Fibroblast of skin of left biceps (primary cell): ENCODE measurements at places on chromosomes 1 and 21.

GRCh38 chr1:19477284-19478249, 7.8 kb downstream of the CAPZB start:
- no peak for DNase-seq

GRCh38 chr21:41630917-41631316, 123.0 kb upstream of the TMPRSS2 start:
- no peak for DNase-seq

GRCh38 chr1:26132128-26132833, 20.7 kb downstream of the PDIK1L start:
- no peak for DNase-seq

GRCh38 chr21:41207401-41208375, 39.7 kb downstream of the BACE2 start:
- DNase-seq = peak; percentile 27

- no peak for DNase-seq
Measured at GRCh38 chr1:62391369-62391971, 45.4 kb upstream of the USP1 start.

DNA sequence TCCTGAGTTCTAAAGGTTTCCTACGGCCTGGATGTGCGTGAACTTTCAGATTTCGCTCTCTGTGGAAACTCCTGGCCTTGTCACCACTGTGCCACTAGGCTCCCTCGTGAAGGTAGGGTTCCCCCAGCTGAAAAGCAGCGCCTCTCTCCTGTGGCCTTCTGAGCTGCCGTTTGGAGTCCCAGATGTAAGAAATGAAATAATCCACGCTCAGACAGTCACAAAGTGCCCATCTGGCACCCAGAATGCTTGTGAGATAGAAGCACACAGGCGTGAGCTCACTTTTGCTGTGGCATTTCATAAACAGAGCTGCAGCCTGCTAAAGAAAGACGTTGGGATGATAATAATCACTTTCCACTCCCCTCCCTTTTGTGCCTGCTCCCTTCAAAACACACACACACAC, 65.8 kb downstream of the LMO4 start:
- DNase-seq = no peak

- DNase-seq = no peak
Measured at GRCh38 chr1:230754796-230755195, 7.6 kb downstream of the CAPN9 start.

- no peak for DNase-seq
Measured at GRCh38 chr1:203228670-203229069, 803 bp downstream of the CHIT1 start.

GRCh38 chr1:34975771-34976170, 9.4 kb downstream of the TMEM35B start:
- DNase-seq = no peak

DNA sequence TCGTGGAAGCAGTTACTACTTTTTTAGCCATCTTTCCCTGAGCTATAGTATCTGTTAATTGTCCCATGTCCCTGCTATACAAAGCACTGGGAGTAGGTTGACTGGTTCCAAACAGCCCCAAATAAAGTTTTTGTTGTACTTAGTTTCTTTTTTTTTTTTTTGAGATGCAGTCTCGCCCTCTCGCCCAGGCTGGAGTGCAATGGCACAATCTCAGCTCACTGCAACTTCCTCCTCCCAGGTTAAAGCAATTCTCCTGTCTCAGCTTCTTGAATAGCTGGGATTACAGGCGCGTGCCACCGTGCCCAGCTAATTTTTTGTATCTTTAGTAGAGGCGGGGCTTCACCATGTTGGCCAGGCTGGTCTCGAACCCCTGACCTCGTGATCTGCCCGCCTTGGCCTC, 3.3 kb downstream of the NCSTN start:
- no peak for DNase-seq

DNA sequence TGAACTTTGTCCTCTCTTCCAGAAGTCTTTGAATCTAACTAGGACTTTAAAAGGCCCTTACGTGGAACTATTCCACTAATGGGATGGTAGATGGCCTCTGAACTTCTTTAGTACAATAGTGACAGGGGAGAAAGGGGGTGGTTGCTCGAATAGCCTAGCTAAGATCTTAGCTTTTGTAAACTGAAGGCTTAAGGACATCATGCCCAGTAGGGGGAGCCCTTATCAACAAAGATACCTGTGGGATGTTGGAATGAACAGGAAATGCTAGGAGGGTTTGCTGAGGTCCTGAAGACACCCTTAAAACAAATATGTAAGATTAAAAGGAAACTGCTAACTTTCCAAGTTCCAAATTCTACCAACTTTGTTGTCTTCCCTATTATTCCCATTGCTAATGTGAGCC, 33.2 kb downstream of the NHLH2 start:
- peak; percentile 42 for DNase-seq

DNA sequence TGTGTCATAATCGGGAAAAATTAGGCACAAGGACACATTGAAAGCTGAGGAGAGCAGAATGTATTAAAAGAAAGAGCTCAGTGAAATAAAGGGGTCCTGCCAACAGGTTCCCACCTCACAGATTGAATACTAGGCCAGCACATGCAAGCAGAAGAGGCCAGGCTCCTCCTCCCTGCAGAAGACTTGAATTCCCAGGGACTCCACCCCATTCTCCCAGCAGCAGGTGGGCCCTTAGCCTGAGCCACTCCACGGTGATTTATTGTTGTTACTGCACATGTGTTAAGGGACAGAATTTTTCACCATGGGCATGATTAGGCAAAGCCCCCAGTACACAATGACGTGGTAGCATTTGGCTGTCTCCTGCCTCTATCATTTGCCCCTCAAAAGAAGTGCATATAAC, 1844.7 kb downstream of the NCAM2 start:
- DNase-seq = no peak

DNA sequence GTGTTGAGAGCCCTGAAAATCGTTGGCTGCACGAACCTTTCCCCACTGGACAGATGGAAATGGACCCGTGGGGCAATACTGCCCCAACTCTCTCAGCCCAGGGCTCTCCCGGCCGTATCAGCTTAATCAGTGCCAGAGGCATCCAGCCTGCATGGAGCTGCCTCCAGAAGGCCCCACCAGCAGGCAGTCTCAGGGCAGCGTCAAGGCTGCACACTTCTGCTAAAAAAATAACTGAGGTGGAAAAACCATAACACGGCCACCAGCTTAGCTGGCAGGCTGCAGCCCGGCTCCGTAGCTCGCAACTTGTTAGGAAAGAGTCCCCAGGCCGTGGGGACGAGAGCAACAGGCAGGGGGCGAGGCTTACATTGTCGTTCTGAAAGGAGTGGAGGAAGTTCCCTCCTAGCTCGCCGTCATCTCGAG, 27.9 kb downstream of the MRPL37 start:
- no peak for DNase-seq

DNA sequence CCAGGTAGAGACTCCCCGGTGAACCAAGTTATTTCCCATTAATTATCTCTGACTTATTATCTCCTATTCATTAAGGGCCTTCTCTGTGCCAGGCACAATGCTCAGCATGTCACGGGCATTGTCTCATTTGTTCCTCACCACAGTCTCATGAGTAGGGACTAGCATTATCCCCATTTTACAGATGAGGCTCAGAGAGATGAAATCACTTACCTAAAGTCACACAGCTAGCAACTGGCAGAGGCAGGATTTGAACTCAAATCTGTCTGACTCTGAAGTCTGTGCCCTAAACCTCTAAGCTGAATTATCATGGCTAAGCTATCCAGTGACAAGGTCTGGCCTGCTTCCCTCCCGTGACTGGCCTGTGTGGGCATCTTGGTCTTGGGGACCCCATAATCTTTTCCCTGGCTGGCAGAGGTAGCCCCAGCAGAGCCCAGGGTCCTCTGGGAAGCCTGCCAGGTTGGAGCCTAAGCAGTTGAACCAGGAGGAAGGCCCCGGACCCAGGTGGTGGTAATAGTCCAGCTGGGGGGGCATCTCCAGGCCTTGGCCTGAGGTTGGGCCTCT, 4.5 kb downstream of the MAP7D1 start:
- no peak for DNase-seq

- DNase-seq = no peak
Measured at GRCh38 chr1:234429434-234429806, 49.6 kb downstream of the TARBP1 start.

DNA sequence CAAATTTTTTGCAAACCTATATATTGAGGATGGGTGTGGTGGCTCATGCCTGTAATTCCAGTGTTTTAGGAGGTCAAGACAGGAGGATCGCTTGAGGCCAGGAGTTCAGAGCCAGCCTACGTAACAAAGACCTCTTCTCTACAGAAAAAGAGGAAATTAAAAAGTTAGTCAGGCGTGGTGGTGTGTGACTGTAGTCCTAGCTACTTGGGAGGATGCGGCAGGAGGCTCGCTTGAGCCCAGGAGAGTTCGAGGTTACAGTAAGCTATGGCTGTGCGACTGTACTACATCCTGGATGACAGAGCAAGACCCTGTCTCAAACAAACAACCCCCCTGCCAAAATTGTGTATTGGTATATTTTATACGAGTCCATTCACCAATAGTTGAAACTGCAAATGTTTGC, 589.7 kb downstream of the DPYD start:
- DNase-seq = no peak

GRCh38 chr1:58886611-58887010, 102.8 kb upstream of the JUN start:
- no peak for DNase-seq

DNA sequence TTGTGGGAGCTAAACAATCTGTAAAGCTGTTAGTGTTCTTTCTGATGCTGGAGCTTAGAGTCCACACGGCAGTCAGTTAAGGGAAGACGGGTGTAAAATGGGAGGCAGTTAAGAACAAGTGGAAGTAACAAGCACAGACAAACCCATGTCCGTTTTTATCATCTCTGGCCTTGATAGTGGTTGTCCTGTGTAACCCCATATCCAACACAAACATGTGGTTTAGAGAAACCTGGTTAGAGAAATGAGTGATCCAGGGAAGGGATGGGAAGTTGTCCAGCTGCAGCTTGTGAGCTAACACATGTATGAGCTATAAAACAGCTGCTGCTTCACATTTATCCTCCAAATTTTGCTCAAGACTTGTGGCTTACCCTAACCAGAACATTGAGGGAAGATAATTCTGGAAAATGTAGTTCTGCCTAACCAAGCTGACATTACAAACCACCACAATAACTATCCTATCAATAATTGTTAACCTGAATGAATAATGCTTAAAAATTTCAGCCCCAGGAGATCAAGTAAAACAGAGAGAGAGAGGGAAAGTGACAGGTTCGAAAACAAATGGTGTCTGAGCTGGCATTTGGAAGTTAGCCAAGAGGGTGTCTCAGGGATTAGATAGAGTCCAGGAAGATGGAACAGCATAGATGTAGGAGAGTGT, 10.6 kb upstream of the C1orf162 start:
- DNase-seq = no peak

DNA sequence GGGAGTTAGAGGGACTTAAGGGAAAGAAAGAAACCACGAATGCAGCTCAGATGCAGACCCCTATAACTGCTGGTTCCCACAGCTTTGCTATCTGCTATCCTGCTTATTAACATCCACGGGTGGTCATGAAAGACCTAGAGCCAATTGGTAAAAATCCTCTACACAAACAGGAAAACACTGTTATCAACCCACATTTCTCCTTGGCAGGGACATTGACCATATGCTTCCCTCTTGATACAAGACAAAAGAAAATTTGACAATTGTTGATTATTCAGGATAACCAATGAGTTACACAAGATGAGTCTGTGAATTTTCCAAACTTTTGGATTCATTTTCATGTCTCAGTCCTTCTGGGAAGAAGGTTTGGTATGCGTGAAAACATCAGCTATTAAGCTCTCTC, 90.4 kb downstream of the TIAM1 start:
- no peak for DNase-seq

- DNase-seq = no peak
Measured at GRCh38 chr1:56137521-56138505, 441.6 kb downstream of the PLPP3 start.

GRCh38 chr1:27000817-27001460, 7.4 kb downstream of the TRNP1 start:
- DNase-seq = no peak

- DNase-seq = no peak
Measured at GRCh38 chr1:85093644-85094043, 45.3 kb upstream of the MCOLN3 start.

GRCh38 chr1:37425221-37425620, 49.2 kb upstream of the ZC3H12A start:
- no peak for DNase-seq

DNA sequence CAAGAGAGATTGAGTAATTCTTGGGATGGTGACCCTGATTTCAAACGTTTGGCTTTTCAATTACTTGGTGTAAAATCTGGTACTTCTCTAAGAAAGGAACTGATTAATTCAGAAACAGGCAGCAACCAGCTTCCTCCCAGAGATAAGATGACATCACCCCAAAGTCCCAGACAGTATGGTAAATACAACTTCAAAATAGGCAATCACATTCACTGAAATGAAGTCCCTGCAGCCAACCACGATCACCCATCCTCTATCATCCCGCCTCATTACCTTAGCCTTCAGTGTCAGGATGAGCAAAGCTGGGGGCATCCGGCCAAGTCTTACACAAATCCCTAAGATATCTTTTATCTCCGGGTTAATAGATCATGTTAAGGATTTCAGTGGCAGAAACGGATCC, 26.4 kb upstream of the RUNX1 start:
- no peak for DNase-seq

- DNase-seq = no peak
Measured at GRCh38 chr1:231460614-231461013, 38.5 kb upstream of the EGLN1 start.

DNA sequence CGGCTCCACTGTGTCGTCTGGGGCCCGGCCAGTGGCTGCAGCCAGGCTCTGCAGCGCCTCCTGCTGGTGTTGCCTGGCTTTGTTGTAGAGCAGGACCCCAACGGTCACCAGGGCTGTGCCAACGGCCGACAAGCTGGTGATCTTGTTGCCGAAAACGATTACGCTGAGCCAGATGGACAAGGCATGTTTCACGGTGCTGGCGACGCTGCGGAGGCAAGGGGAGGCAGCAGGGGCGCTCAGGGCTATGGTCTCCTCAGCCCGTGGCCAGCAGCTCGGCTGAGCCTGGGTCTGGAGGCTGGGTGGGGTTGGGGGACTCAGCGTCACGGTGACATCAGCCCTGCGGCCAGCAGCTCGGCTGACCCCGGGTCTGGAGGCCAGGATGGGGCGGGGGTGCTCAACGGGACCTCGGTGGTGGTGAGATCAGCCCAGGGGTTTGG, 7.0 kb upstream of the CDK11B start:
- DNase-seq = no peak

DNA sequence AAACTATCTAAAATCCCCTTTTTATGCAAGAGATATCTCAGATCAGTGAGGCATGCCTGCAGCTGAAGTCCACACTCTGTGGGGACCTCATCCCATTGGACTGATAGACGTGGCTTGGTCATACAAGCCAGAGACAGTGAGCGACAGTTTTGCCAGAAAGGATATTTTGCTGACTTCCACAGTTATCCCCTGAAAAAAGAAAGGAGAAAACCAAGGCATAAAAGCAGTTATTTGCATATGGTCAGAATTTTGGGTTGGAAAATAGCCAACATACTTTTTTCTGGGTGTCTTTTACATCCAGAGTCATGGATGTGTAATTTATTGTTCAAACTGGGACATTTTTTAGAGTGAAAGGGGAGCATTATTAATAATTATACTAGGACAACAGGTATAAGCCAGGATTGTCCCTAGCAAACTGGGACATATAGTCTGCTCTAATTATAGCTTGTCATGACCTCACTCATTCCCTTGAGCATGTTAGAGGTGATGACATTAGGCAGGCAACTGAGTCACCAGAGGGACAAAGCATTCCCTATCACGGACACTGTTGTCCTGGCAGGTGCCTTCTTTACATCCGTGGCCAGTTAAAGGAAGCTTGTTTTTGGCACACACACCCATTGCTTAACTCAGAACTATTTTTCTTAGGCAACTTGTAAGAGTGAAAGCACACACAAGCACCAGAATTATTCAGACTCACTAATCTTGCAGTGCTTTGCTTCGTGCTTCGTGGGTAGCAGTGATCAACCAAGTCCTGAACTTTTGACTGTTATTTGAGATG, 65.5 kb downstream of the PRRX1 start:
- DNase-seq = no peak
